Esophagus squamous epithelium (tissue), 5 donors: ENCODE measurements at places on chromosomes 11 and 22.

DNA sequence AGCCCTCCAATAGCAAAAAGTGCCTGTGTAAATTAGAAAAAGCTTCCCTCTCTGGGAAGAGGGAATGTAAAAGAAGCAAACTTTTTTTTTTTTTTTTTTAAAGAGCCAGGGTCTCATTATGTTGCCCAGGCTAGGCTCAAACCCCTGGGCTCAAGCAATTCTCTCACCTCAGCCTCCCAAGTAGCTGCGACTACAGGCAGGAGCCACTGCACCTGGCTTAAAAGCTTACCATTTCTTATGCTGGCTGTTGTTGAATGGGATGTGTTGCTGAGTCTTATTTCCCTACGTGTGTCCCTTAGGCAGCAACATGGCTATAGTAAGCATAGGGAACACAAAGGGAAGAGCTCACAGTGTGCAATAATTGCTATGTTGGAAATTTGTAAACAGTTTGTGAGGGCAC, 225.5 kb upstream of the CCDC90B start:
- no peaks in the 10 kb centered on the region for H3K27me3 ChIP-seq
- no peaks in the 10 kb centered on the region for H3K4me1 ChIP-seq
- no peak overlapping the region for H3K27ac ChIP-seq
- H3K36me3 ChIP-seq = no peaks in the 10 kb centered on the region
- no peak overlapping the region for H3K4me3 ChIP-seq

DNA sequence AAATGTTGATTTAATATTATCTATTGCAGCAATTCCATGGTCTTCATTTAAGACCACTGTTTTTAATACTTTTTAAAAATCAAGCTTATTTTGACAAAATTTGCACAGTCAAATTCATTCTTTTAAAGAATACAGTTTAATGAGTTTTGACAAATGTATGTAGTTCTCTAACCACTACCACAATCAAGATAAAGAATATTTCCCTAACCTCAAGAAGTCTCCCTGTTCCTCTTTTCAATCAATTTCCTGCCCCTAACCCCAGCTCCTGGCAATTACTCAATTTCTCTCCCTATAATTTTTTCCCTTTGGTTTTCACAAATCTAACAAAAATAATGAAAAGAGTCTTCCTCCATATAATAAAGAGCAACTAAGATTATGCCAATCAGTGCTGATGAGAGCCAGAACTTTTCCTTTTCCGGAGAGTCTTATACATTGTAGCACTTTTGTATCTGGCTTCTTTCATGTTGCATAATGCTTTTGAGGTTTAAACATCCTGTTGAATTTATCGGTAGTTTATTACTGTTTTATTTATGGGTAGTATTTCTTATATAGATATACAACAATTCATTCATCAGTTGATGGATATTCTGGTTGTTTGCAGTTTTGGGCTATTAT, 231.7 kb downstream of the AASDHPPT start:
- H3K4me1 ChIP-seq = peaks cover 13% of the 10 kb centered on the region
- no peak for DNase-seq
- no peak overlapping the region for H3K27ac ChIP-seq
- H3K27me3 ChIP-seq = no peaks in the 10 kb centered on the region

GRCh38 chr11:13073119-13073981, 64.2 kb downstream of the RASSF10 start:
- H3K27ac ChIP-seq = no peak overlapping the region
- H3K4me3 ChIP-seq = no peak overlapping the region
- H3K36me3 ChIP-seq = no peaks in the 10 kb centered on the region
- peaks cover 5% of the 10 kb centered on the region for H3K4me1 ChIP-seq

DNA sequence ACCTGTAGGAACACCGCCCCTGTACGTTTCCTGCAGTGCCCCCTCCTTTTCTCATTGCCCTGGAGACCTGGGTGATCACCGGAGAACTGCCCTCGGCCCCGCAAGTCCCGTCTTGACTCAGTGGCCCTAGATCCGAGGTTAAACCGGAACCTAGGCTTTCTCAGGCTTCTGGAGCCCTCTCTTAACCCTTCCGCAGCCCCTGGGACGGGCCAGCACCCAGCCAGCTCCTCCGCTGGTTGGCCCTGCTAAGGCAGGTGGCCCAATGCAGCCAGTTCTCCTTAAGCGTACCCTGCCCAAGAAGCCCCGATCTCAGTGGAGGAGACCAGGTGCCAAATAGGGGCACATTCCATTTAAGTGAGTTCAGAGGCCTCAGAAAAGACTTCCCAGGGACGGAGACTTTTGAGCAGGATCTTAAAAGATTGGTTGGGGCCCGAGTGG, 776 bp downstream of the NLRX1 start:
- H3K4me3 ChIP-seq = peak overlapping the region; percentile 95
- H3K27me3 ChIP-seq = no peaks in the 10 kb centered on the region
- H3K27ac ChIP-seq = peak overlapping the region; percentile 99
- peaks cover 34% of the 10 kb centered on the region for H3K36me3 ChIP-seq
- H3K4me1 ChIP-seq = peaks cover 26% of the 10 kb centered on the region

GRCh38 chr11:84871116-84871515, 756.0 kb downstream of the DLG2 start:
- no peak overlapping the region for H3K4me3 ChIP-seq
- no peak for DNase-seq
- H3K27ac ChIP-seq = no peak overlapping the region
- H3K36me3 ChIP-seq = no peaks in the 10 kb centered on the region

- no peaks in the 10 kb centered on the region for H3K27me3 ChIP-seq
- peak; percentile 17 for DNase-seq
- H3K4me1 ChIP-seq = peaks cover 15% of the 10 kb centered on the region
Observed at GRCh38 chr22:37121887-37122591, 12.5 kb upstream of the TMPRSS6 start.
